KBM-7 (cell line): ENCODE measurements at places on chromosomes 4 and X.
A peak's percentile ranks its signal among the peaks of the same experiment; 100 is the strongest.

GRCh38 chr4:125316791-125317524 lies 2.2 kb downstream of the FAT4 start:
- DNase-seq, result no peak

DNA sequence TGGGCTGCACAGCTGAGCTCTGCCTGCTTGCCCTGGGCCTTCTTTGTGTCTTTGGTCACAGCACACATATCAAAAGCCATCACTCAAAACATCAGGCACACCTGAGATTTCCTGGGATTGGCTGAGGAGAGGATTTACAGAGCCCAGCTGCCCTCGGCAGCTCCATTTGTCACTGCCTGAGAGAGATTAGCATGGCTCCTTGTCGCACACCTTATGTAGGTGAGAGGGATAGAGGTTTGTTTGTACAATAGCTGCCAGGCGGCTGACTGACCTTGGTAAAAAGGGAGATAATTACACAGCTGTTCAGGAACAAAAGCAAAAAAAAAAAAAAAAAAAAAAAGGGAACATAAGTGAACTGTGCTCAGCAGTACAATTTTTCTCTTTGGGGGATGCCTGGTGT lies 63.2 kb downstream of the MGST2 start:
- DNase-seq, result no peak

GRCh38 chr4:185399466-185399865 lies 2.8 kb downstream of the ANKRD37 start:
- DNase-seq, result no peak

DNA sequence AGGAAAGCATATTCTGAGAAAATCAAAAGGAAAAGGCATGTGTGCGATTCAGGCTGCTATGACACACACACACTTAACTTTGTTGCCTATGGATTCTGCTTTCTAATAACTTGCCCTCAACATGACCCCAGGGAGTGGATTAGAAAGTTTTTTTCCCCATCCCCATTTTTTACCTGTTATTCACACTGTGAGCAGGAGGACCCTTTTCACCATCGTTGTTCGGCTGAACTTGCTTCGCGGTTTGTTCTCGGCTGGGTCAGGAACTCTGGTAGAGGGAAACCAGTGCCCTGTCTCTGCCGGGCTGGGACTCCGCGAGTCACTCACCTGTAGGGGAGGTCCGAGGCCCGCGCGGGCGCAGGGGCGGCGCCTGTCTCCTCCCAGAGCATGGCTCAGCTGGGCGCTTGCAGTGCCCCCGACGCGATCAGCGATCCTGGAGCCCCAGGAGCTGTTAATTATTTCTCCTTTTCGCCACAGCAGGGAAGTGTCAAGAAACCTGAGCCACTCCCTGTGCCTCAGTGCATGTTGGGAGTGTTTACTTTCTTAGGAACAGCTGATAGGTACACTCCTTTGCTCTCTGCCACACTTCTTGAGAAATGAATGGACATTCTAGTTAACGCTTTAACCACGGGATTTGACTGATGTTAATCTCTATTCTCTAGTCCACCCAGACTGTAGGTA lies at the start of gene RASSF6:
Gene RASSF6, minus strand, starts transcription at position 322 of the 678 bp plus-strand sequence. CDS start 8,641 bp downstream, outside the sequence.
- DNase-seq, result peak; percentile 32

- DNase-seq, result no peak
Observed at GRCh38 chr4:82562564-82562854, 721 bp upstream of the TMEM150C start.

- no peak for DNase-seq
Observed at GRCh38 chr4:7359400-7360062, 75.2 kb downstream of the PSAPL1 start.

- DNase-seq, result peak; percentile 64
Observed at GRCh38 chrX:34656842-34657725, at the start of gene TMEM47. TSS of gene TMEM47 (minus strand) at chrX:34657285. CDS start at chrX:34657029, 256 bp downstream.

DNA sequence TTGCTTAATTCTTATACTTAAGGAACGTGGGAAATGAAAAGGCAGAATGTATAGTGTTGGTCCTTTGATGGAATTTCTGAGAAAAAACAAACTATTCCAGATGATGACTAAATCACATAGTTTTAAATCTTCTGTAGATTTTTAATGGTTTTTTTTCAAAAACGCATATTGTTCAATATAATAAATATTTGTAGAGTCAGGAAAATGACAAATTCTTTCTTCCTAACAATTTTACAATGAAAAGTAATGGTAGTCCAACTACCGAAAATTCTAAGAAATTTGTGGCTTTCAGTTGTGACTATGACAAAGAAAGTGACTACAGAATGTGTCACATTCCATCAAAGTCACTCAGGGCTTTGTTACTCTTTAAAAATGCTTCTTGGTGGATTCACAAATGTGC lies 164.8 kb upstream of the PITX2 start:
- DNase-seq, result no peak

DNA sequence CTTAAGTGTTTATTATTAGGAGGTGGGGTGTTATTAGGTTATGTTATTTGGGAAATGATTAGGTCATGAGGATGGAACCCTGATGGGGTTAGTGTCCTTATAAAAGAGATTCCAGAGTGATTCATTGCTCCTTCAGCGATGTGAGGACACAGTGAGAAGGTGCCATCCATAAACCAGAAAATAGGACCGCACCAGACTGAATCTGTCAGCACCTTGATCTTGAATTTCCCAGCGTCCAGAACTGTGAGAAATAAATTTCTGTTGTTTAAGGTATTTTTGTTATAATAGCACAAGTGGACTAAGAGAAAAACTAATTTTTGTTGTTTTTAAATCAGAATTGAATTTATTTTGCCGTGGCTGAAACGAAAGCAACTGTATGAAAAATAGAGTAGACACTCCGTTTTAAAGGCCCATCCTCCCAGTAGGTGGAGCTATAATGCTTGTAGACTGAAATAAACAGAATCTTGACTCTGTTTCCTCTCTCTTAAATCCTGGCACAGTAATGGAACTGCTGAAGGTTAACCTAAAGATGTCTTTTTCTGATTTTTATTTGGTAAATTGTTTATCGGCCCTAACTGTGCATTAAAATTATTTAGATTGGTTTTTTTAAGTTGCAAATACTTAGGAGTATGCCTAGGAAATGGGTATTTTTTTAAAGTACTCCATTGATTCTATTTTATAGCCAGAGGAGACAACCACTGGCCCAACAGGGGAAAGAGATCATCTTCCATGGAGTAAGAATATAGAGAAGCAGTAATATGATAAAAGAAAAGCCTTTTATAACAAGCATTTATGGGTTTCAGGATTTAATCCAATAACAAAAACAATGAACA lies 133.2 kb upstream of the ADAMTS3 start:
- DNase-seq, result peak; percentile 60

DNA sequence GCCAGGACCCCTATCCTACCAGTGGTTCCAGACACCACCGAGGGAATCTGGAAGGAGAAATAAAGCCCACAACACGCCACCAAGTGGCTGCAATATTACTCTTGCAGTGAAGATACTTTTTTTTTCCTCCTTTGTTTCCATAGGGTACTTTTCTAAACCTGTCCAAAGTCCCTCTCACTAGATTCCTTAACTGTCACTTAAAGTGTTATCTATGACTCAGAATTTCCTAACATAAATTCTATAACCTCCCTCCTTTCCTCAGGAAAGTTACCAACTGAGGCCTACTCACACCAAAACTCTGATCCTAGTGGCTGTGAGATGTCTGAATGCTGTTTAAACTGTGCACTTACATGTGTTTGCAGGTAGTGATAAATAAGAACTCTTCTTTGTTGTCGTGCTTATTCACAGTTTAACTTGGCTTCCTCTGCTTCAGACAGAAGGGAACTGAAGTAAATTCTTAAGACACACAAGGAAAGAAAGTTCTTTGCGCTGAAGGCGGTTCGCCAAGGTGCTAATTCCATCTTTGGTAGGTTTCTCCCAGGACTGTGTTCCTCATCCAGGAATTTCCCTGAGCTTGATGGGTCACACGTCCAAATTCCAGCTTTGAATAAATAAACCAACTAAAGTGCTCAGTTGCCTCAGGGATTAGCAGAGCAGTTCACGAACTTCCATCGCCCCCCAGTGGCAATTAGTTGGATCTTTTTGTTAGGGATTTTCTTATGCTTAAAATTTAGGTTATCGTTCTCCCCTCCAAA lies 10.7 kb upstream of the HCCS start:
- peak; percentile 18 for DNase-seq

- no peak for DNase-seq
Observed at GRCh38 chrX:34437586-34437985, 219.5 kb downstream of the TMEM47 start.

- DNase-seq, result no peak
Observed at GRCh38 chrX:8284131-8284530, 113.1 kb upstream of the VCX2 start.

DNA sequence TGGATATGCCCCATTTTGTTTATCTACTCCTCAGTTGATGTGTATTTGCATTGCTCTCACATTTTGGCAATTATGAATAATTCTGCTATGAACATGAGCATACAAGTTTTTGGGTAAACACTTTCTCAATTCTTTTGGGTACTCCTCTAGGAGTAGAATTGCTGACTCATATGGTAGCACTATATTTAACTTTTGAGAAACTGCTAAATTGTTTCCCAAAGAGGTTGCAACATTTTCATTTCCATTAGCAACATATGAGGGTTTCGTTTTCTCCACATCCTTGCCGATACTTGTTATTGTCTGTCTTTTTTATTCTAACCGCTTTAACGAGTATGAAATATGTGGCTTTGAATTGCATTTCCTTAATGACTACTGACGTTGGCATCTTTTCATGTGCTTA lies 185.4 kb downstream of the TSPAN5 start:
- no peak for DNase-seq

DNA sequence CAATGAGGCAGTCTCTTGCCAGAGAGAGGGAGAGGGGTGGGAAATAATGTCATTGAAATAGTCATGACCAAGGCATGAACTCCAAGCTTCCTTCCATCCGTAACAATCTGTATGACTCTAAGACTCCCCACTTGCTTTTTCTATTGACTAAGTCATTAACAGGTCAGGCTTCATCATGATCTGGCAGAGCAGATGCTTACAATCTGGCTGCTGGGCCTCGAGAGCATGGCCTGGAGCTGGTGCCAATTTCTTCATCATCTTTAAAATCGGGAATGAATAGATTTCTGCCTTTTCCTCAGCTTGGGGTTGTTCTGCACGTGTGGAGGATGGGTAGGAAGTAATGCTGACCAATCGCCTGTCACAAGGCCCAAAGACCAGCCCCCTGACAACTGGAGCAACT lies 280.6 kb upstream of the CLNK start:
- no peak for DNase-seq

GRCh38 chr4:101103381-101104142 lies 243.8 kb downstream of the PPP3CA start:
- DNase-seq, result peak; percentile 92

- no peak for DNase-seq
Observed at GRCh38 chr4:48633657-48634056, 143.6 kb downstream of the ZAR1 start.

DNA sequence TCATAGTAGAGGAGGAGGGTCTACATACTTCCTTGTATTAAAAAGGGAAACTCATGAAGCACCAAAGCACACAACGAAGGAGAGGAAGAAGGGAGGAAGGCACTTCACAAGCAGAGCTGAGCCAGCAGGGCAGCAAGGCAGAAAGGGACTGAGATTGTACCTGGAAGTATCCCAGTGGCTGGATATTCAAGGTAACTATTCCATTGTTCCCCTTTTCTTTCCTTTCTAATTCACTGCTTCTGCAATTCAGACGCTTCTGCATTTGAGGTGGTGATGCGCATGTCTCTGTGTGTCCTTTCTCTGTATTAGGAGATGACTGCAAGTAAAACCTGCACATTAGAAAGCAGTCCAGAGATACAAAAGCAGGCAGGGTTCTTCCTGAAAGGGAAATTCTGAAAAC lies 54.9 kb downstream of the UBQLN2 start:
- peak; percentile 45 for DNase-seq

DNA sequence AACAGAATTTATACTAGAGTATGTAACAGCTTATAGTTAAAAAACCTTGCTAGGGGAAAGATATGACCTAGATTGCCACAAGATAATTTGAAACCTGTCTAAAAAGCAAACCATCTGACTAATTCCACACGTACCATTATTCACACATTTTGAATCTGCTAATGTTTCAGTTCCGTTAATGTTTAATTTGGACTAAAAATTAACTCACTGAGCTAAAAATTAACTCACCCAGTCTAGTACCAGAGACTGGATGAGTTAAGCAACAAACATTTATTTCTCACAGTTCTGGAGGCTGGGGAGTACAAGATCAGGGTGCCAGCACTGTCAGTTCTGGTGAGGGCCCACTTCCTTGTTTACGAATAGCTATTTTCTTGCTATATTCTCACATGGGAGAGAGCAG lies 231.5 kb upstream of the DIAPH2 start:
- DNase-seq, result no peak

GRCh38 chr4:147765121-147765529 lies 33.2 kb downstream of the ARHGAP10 start:
- no peak for DNase-seq

- DNase-seq, result no peak
Observed at GRCh38 chrX:37997096-37997495, 9.3 kb upstream of the SYTL5 start.

GRCh38 chr4:150874338-150875226 lies 140.5 kb downstream of the LRBA start:
- no peak for DNase-seq

DNA sequence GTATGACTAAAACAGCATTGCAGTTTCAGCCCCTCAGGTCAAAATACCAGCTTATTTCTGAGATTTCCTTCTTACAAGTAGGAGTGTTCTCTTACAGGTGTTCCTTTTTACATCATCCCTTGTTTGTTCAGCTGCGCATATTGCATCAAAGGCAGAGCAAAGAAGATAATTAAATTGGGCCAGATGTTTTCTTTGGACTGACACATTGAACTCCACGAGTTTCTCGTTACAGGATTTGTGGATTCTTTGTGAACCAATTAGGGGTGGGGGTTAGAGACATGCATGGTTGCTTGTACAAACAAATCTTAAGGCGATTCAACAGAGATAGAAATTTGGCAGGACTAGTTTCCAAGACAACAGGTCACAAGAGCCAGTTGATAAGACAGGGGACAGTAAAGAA lies 95.7 kb downstream of the SPANXN4 start:
- DNase-seq, result no peak

- DNase-seq, result no peak
Observed at GRCh38 chr4:67779631-67780030, 25.4 kb upstream of the GNRHR start.

- no peak for DNase-seq
Observed at GRCh38 chr4:89347363-89348025, 39.9 kb upstream of the GPRIN3 start.

DNA sequence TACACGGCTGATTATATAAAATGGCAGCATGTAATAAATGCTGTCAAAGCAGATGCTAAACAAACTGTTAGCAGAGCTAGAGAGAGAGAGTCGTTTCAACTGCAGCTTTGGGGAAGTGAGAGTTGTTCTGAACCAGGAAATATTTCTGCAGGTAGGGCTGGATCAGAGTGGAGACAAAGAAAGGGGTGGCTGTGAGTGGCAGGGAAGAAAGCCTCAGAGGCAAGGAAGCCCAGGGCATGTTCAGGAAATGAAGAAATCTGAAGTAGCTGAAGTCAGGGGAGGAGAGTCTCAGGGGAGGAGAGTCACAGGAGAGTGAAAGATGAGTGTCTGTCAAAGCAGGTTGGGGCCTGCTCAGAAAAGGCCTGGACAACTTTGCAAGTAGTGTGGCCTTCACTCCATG lies 48.4 kb upstream of the RPS6KA3 start:
- DNase-seq, result peak; percentile 86
